ENCODE measurements at places on chromosomes 4 and X.

DNA sequence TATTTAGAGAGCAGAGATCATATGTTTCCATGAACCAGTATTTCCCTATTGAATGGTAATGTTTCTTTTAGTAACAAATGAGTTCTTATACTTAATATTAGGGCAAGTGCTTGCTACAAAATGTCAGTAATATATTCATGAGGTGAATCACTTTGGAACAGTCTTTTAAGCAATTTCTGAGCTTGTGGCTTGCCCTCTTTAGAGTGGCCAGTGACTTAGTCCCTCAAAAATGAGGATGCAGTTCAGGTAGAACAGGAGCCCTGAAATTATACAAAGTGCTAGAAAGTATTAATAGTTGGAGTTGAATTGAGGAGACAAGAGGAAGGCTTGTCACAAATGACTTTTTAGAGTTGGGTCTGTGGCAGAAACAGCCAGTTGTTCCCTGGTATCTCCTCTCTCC, 53.4 kb upstream of the PITX2 start:
- no peak for DNase-seq

GRCh38 chr4:176920694-176921093, 128.0 kb upstream of the VEGFC start:
- DNase-seq: no peak

DNA sequence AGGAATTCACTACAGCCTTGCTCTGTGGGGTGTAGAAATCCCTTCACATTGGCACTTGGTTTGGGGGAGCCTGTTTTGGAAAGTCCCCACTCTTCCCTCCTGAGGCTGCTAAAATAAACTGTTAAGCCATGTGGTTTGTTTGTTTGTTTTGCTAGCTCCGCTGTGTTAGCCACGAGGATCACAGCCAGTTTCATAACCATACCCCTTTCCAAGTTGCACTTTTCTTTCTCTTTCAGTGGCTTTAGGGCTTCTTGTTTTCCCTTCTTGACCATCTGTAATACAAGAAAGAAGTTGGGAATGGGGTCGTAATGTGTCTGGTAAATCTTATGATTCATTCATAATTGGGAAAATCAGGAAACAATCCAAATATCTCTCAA, 24.8 kb upstream of the UXT start:
- DNase-seq: no peak

- DNase-seq: no peak
Measured at GRCh38 chr4:99885063-99885664, 9.1 kb downstream of the LAMTOR3 start.

GRCh38 chr4:181030961-181031360, 1212.2 kb upstream of the TENM3 start:
- DNase-seq: peak; percentile 4
